ENCODE measurements at places on chromosomes 13 and 19.
A peak's percentile ranks its signal among the peaks of the same experiment; 100 is the strongest.

DNA sequence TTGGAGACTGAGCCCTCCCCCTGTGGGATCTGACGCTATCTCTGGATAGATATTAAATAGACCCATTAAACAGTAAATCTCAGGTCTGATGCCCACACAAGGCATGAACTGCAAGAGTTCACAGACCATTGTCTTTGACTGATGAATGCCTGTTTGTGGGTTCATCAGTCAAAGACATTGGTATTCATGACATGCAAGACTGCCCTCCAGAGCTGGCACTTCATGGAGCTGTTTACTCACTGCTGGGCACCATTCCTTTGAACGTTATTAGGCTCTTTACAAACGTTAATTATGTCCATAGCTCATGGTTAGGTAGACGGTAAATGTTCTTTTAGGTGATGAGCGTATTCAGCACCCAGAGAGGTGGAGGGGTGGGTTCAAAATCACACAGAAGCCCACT, 111.8 kb upstream of the PABPC3 start:
- DNase-seq = no peak

GRCh38 chr13:40596484-40596883, 70.0 kb downstream of the FOXO1 start:
- DNase-seq = no peak

DNA sequence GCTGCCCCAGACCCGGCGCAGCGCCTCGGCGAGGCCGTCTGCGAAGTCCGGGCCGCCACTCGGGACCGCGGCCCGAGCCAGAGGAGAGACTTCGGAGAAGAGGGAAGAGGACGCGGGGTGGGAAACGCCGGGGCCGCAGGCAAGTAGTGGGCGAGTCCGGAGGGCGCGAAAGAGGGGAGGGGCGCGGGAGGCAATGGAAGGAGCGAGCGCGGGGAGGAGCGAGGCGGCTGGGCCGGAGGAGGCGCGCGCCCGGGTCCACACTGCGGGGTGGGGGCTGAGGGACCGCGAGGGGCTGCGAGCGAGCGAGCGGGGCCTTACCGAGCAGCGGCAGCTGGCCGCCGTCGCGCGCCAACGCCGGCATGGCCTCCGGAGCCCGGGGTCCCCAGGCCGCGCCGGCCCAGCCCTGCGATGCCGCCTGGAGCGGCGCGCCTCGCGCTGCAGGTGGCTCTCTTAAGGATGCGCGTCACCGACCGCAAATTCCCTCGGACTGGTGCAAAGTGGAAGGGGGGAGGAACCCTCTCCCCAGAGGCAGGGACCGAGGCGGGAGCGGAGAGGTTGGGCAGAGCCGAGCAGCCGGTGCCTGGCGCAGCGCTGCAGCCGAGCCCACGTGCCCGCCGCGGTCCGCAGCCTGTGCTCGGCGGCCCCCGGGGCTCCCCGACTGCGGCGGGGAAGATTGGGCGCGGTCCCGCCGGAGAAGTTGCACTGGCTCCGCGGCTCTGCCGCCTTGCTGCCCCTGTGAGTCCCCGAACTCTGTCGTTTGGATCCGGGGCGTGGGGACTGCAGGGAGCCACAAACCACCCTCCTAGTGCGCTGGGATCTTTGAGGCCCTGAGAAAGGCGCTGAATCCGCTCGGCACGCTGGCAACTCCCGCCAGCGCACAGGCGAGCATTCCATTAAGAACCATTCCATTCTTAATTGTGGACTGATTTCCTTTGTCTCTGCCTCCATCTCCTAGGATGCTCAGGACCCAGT, at the start of gene FLT3:
TSS of gene FLT3 (minus strand) at position 427 of the 972 bp plus-strand sequence. CDS start at position 361, 66 bp downstream.
- peak; percentile 29 for DNase-seq

DNA sequence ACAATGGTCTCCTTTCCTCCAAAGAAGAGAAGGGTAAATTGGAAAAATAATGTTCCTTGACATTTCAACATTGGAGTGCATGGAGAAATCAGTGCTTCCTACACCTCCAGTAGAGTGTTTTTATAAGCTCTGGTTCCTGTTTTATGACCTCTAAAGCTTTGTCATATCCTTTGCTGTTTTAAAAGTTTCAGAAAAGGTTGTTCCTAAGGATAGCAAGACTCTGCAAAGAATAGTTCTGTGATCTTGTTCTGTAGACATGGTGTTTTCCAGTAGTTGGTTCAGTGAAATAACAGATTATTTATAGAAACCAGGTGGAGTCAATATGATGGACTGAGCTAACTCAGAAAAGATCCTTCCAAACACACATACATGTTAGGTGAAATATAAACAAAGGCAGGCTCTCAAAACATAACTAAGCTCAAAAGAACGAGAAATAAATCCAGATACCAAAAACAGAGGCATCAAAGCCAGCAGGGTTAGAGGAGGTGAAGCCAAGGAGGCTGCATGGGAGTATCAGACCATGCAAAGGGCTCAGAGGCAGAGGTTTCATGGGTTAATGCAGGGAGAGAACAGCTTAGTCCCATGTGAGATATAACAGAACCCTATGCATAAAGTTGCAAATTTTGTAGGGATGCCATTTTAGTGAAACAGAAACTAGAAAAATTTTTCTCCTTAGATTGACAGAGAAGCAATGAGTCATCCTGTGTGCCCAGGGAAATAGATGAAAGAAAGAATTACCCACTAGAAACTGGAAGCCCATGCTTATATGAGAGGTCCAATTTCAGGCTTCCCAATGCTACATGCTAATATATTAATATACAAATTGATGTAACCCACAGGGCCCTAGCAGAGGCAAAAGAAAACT, 44.3 kb downstream of the SHISA2 start:
- DNase-seq = no peak

DNA sequence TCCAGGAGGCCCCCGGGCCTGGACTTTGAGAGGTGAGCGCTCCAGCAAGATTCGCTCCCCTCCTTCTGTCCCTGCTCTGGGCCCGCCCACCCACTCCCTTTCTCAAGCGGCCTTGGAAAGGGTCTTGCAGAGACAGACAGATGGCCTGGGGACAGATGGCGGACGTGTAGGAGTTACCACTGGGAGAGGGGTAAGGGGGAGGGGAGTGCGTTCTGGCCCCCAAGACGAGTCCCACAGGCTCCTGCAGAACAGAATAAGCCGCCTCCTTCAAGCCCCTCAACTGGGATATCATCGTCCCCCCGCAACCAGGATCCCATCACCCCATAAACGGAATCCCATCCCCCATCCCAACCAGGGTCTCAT, 3.6 kb upstream of the TNFAIP8L1 start:
- DNase-seq = no peak

Measured in stimulated activated naive B cell treated with anti-CD40 and anti-IgM and Interleukin-4, amounts not matched to agents 10 μg/mL and 1 μg/mL and 100 μg/mL, for 72 hours (primary cell).